ENCODE measurements at places on chromosomes 16 and 17.

GRCh38 chr17:79612468-79613194, 1.8 kb upstream of the RBFOX3 start:
- peak; percentile 36 for DNase-seq

- DNase-seq: no peak
Observed at GRCh38 chr17:27256225-27257030, 37.5 kb upstream of the WSB1 start.

GRCh38 chr17:76452127-76452659, 759 bp downstream of the UBE2O start:
- DNase-seq: peak; percentile 4

- DNase-seq: no peak
Observed at GRCh38 chr17:17546399-17547185, 44.9 kb downstream of the PEMT start.

DNA sequence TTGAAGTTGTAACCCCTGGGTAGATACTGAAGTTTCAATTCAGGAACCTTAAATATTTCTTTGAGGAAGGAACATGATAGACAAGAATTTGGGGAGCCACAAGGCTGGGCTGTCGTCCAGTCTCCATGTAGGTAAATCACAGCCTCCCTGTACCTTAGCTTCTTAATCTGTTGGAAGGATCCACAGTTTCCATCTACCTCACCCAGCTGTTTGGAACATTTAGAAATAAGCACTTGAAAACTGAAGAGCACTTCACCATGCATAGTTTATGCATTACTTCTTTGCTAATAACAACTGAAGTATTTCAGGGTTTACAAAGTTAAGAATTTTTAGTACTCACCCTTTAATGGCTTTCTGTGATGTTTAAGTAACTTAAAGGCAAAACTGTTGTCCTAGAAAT, 17.2 kb downstream of the TXNDC11 start:
- no peak for DNase-seq

DNA sequence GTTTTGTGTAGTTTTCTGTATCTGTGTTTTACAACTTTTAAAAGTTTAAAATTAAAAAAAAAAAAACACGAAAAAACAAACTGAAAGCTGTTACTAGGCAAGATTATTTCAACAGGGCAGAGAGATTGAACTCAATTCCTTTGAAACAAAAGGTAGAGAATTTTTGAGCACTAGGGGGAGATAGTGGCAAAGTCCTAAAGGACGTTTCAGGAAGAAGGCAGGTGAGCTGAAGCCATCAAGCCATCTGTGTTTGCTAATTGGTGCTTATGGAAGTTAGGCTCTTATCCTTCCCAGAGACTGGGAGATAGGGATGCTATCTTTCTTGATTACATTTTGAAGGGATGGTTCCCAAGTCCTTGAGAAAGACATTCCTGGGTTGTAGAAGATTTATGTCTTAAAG, 70.6 kb upstream of the CLEC3A start:
- DNase-seq: no peak

DNA sequence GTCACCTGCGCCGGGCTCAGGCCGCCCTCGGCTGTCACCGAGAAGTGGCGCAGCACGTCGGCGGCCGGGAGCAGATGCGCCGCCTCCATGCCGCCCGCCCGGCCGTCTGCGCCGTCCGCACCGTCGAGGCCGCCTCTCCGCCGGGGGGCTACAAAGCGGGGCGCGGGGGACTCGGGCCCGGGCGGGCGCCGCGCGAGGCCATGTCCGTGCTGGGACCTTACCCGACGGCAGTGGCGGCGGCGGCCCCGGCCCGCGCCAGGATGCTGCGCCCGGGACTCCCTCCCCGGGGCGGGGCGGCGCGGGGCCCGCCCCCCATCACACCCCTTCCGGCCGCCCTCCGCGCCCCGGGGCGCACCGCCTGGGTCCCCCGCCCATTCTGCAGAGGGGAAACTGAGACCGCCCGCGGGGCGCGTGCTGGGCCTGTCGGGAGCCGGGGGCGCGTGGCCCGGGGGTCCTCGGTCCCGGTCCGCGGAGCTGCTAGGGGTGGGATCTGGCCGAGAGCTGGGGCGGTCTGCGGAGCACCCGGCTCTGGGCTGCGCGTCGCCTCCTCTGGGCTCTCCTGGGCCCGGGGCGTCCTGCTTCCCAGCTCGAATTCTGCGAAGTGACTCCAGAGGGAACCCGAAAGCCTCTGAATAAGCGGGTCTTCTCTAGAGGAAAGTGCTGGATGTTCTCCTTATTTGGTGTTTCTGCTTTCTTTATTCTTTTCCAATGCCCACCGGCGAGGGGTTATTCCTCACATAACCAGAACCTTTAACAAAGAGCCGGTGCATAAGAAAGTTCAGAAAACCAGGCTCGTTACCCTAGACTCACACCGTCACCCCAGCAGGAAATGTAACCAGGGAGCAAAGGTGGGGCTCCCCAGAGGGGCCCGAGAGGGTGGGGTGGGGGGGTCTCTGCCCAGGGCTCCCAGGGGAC, at the start of gene ATP2A3:
ATP2A3 (minus strand) TSS at position 235 of the 915 bp plus-strand sequence; CDS start at position 89, 146 bp downstream.
- peak; percentile 46 for DNase-seq

DNA sequence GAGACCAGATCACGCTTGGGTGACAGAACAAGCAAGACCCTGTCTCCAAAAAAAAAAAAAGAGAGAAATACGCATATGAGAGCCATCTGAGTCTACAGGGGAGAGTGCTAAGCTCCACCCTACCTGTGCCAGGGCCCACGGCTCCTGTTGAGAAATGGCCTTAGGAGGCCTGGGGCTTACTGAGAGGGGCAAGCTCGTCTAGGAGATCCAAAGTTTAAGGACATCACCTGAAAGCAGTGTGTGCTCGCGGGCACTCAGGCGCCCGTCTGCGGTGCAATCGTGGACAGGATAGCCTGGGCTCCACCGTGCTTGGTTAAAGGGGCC, 14.5 kb upstream of the BAIAP2 start:
- DNase-seq: no peak

- DNase-seq: no peak
Observed at GRCh38 chr17:55731586-55732250, 9.1 kb upstream of the TMEM100 start.

DNA sequence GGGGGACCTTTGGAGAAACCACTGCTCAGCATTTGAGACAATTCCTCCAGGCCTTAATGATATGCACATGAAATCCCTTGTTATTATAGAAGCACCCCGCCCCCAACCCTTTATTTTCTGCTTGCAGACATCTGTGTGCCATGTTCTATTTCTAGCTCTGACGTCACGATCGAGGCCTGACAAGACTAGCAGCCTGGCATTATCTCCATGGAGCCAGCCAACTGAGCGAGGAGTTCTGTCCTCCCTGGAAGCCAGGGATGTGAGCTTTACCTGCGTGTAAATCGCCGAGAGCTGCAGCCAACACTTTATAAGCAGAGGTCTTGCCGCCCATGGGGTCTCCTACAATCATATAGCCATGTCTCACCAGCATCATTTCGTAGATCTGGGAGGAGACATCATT, 116.9 kb downstream of the DNAH3 start:
- DNase-seq: no peak

DNA sequence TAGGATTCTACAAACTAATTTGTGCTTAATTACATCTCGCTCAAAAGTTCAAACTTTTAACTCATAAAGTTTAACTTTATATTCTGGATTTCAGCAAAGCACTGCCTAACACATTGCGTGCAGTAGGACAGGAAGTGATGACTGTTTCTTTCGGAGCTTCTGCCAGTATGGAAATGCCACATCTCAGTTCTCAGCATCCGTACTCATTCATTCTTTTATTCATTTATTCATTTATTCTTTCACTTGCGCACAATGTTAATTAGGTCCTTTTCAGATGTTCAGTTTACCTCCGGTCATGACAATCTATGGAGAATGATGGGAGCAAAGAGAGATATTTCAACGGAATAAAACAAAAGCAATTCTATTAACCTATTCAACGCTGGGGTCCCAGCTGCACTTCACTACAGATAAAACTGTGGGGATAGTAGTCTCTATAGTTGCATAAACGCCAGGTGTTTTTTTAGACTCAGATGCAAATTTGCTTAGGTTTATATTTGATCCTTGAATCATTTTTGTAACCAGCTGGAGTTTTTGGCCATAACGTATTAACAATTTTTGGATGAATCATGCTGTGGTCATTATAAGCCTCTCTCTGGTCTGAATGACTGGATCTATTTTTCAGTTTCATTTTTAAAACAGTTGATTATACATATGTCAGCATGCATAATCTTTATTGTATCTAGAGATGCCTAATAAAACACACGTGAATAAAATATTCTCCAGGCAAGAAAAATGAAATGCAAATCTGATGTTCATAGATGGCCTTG, 143.9 kb downstream of the KCNJ2 start:
- no peak for DNase-seq

DNA sequence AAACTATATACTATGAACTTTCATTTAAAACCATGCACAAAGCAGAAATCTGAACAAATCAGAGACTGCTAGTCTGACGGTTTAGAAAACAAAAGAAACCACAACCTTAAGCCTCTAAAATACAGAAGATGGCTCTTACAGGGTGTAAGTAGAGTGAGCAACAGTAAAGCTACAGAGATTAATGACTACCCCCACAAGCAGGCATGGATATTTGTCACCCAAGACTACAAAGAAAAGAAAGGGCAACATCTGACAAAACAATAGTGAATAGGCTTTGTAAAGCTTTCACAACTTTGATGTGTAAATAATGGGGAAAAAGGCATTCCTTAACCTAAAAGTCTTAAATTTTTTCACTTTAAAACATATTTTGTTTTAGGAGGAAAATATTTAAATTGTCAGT, 75.0 kb downstream of the SPAG9 start:
- DNase-seq: no peak

GRCh38 chr17:45114117-45114932, 18.0 kb downstream of the PLCD3 start:
- no peak for DNase-seq

GRCh38 chr16:46896314-46896968, 12.3 kb downstream of the GPT2 start:
- DNase-seq: no peak

- no peak for DNase-seq
Observed at GRCh38 chr17:65103896-65104295, 33.3 kb upstream of the RGS9 start.

DNA sequence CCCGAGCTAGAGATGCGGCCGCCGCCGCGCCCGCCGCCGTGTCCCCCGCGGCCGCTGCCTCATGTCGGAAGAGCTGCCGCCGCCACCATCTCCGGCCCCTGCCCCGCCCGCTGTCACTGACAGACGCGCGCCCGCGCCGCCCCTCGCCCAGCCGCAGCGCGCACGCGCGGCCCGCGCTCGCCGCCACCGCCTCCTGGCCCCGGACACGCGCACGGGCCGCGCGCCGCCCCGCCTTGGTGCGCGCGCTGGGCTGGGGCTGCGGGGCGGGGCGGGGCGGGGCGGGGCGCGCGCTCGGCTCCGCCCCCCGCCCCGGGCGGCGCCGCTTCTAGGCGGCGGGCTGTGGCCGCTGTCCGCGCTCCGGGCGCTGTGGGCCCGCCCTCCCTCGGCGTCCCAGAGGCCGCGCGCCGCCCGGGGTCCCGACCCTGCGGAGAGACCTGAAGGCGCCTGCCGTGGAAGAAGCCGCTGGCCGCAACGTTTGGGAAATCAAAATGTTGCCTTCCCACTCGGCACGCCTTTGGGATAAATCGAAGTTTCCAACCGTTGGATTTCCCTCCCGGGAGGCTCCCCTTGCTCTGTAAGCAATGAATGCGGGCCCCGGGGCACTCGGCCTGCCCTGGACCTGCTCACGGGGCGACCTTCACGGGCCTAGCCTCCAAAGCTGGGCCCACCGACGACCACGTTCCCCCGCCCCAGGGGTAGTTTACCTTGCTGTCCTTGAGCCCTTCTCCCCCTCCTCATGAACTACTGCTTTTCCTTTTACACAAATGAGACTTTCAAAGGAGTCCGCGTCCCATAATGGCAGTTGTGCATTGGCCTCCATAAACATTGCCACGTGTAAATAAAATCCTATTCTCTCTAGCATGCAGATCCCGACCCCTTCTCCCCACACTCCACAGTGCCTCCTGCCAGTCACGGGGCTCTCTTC, at the start of gene ADCY9:
ADCY9 (minus strand) TSS at position 118 of the 925 bp plus-strand sequence. CDS start 1,000 bp downstream, outside the sequence.
- peak; percentile 68 for DNase-seq

DNA sequence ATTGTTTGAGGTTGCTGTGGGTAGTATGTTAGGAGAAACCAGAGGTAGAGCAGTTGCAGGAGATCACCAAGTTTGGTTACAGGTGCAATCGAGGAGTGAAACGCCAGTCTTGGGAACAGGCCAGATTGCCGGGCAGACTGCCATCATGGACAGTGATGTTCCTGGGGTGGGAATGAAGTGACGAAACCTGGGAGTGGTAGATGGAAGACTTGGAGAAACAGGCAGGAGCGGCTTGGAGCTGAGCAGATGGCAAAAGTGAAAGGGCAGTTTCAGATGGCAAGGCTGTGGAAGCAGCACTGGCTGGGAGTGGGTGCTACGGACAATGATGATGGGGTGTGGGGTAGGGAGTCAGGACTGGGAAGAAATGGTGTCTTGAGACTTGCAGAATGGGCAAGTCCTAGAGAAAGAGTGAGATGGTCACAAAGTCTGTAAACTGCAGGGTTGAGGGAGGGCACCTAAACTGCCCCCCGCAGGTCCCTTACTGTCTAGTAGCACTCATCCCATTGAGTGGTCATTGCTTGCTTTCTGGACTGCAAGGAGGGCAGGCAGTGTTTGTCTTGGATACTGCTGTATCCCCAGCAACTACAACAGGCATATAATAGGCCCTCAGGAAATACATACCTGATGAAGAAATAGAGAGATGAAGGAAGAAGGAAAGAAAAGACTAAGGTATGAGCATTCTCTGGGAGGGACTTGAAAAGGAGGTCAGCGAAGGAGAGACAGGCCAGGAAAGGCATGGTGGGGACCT, 29.5 kb upstream of the ULK2 start:
- no peak for DNase-seq

- peak; percentile 76 for DNase-seq
Observed at GRCh38 chr17:41547921-41548843, 20.1 kb upstream of the KRT19 start.

DNA sequence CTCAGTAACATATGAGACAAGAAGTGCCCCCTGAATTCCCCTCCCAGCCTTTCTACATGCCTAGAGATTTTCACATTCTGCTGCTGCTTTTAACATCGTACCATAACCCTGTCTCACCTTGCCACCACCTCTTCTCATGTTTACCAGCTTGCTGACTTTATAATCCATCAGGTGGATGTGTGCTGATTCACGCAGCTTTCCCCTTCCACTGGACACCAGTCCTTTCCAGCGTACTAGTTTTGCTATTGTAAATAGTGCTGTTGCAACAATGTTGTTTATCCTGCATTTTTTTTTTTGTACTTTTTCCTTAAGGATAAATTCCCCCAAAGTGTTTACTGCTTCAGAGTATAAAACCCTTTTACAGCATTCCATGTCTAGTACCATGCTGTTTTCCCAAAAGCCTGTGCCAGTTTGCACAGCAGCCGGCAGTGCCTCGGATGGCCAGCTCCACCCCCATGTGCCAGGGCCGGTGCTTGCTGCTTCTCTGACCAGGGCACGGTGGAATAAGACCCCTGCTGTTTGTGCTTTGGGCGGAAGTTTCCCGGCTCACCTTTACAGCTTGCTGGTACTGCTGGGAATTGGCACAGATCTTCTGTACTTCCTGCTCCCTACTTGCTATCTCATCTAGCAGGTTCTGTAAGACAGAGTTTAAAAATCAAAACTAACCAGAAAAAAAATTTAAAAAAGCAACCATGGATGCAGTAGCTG, 41.3 kb downstream of the UBN1 start:
- no peak for DNase-seq

GRCh38 chr16:78608305-78608776, 508.9 kb downstream of the WWOX start:
- DNase-seq: no peak

Measured in stimulated activated CD4-positive, alpha-beta T cell treated with anti-CD3 and anti-CD28 coated beads, Interleukin-4, amount 100 ng/mL, for 4 hours (primary cell).